ENCODE measurements at places on chromosomes 12 and 14.
A peak's percentile ranks its signal among the peaks of the same experiment; 100 is the strongest.

- no peak for DNase-seq
Observed at GRCh38 chr14:70096866-70097265, 91.9 kb downstream of the SLC8A3 start.

- DNase-seq: no peak
Observed at GRCh38 chr14:93075891-93076290, 39.8 kb downstream of the ITPK1 start.

- peak; percentile 96 for DNase-seq
Observed at GRCh38 chr12:6688999-6689882, at the start of gene ZNF384. Gene ZNF384, minus strand, starts transcription at chr12:6689375. Its CDS starts 9,855 bp downstream, at chr12:6679520.

DNA sequence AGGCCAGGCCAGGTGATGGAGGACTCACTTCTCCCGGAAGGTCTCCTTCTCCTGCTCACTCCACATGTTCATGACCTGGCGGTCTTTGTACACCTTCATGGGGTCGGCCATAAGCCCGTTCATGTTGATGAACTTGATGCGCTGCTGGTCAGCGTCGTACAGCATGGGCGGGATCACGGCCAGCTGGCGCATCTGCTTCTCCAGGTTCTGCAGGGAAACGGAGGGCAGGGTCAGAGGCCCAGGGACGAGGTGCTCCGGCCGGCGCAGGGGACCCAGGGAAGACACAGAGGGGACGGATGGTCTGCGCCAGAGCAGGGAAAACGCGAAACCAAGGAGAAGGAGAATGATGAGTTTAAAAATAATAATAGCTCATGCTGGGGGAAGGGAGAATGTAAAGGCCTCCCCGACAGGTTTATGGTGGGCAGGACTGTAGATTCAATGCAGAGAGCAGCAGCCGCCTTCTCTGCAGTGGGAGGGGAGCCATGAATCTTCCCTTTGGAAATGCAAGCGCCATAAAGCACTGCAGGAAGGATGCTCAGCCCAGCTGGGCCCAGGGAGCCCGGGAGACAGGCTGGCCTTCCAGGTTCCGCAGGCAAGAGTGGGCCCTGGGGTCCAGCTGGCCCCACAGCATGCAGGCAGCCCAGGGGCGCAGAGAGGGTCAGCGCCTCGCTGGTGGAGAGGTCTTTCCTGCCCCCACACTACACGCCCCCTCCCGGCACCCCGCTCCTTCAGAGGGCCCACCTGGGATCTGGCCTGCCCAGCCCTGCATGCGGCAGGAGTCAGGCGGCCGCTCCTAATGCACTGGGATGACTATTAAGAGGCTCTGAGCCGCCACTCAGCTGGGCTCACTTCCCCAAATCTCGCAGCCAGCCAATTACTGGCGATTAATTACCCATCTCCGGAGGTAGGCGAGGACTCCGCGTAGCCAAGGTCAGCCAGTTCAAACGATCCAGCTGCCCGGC is 132.0 kb downstream of the RFLNA start:
- no peak for DNase-seq

- DNase-seq: peak; percentile 17
Observed at GRCh38 chr14:51744372-51745130, 92.8 kb downstream of the FRMD6 start.

DNA sequence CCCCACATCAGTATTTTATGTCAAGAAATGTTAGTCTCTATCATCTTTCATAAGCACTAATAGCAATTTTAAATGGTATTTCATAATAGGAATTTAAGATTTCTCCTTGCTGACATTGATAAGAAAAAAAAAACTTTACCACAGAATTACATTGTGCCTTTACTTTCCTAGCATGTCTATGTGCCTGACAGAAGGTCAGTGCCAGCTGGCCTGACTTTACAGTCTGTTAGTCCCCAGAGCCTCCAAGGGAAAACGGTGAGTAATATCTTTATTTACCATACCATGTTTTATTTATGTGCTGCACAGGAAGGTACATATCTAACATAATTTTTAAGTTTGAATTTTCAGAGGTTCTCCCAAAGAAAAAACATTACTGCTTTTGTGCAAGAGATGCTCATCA is 152.0 kb upstream of the AEBP2 start:
- no peak for DNase-seq

- no peak for DNase-seq
Observed at GRCh38 chr12:52042706-52043385, 8.4 kb upstream of the NR4A1 start.

DNA sequence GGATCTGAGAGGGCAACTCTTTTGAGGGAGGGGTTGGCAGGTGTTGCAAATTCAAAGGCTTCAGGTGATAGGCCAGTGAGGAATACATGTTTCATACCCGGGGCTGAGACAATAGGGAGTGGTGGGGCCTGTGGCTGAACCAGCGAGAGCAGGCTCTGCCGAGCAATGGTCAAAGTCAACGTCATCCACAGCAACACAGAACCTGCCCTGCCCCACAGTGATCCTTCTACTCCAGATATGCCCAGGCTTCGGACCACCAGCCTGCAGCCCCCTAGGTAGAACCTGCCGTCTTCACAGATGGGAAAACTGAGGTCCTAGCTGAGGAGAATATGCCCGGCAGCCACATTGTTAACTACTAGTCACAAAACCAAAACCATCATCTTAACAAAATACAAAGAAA is 4.1 kb downstream of the SERPINA1 start:
- DNase-seq: no peak

GRCh38 chr12:50257236-50258166 is 25.8 kb downstream of the LIMA1 start:
- no peak for DNase-seq

DNA sequence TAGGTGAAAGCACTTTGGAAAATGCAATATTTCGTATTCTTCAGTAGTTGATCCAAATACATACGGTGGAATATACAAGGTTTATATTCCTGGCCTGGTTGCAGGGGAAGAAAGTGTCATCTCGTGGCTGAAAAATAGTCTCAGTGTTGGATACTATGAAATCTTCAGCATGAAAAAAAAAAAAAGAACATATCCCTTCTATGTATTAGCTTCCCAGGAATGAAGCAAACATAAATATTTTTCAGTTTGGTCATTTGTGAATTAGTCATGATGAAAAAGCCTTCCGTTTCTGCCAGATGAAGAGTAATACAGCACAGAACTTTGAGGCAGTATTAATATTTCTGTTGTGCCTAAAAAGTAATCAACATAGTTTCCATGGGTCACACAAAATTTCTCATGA is 36.7 kb downstream of the FLRT2 start:
- DNase-seq: no peak

- DNase-seq: no peak
Observed at GRCh38 chr12:96240656-96241055, 46.5 kb downstream of the ELK3 start.

DNA sequence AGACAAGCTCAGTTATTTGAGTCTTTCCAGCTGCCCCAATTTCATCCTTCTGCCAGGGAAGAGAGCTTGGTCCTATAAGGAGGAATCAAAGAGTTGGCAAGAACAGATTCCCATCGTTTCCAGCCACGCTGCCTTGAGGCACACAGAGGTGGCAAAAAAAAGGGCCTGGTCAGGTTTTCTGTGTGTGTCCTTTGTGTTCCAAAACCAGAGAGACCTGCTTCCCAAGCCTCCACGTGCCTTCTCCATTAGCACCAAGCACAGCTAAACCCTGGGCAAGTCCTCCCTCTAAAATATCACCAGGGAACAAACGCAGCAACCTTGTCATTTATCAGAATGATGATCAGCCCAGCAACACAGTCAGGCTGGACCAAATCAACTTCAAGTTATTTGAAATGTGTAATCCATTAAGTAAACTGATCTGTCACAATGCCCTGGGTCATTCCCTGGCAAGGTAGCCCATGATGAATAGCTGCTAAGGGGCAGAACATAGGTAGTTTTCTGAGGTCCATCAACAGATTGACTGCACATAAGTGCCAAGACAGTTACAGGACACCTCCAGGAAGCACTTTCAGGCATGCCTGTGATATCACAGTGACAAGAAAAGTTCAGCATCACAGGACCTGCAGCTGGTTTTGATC is 28.6 kb upstream of the C12orf42 start:
- no peak for DNase-seq

GRCh38 chr12:91890742-91891141 is 254.9 kb downstream of the BTG1 start:
- no peak for DNase-seq

DNA sequence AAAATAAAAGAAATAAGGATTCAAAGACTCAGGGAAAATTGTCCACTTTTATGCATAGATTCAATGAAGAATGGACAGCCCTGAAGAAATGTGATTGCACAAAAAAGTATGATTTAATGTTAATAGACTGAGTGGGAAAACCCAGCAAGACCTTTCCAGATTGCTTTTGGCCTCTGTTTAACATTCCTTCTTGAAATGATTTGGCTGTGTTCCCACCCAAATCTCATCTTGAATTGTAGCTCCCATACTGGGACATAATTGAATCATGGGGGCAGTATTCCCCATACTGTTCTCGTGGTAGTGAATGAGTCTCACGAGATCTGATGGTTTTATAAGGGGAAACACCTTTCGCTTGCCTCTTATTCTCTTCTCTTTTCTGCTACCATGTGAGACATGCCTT is 1316.9 kb upstream of the SEL1L start:
- no peak for DNase-seq

DNA sequence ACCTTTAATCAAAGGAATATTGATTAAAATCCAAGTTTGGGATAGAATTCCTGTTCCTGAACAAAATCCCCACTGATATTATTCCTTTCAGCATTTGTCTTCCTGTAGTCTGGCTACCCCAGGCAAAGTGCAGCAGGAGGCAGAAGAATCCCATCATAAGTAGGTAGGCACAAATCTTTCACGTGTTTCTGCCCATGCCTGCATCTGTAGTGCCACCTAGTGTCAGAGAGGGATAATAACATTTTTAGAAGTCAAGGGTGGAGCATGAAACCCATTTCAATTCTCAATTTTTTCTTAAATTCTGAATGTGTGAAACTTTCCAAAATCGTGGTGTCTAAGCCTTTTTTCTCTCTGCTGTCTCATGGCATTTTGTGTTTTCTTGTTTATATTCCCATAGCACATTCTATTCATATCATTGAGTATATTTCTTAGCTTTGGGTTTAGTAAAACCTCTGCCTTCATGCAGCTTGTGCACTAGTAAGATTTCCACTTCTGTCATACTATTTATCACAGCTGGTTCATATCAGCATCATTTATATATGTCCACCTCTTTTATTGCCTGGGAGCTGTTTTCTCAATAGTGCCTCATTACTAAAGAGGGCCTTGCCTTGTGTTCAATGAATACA is 47.8 kb upstream of the RERG start:
- DNase-seq: peak; percentile 21

GRCh38 chr12:96303653-96304052 is 96.6 kb downstream of the CDK17 start:
- no peak for DNase-seq

GRCh38 chr12:32039917-32040575 is 66.6 kb upstream of the BICD1 start:
- DNase-seq: no peak

DNA sequence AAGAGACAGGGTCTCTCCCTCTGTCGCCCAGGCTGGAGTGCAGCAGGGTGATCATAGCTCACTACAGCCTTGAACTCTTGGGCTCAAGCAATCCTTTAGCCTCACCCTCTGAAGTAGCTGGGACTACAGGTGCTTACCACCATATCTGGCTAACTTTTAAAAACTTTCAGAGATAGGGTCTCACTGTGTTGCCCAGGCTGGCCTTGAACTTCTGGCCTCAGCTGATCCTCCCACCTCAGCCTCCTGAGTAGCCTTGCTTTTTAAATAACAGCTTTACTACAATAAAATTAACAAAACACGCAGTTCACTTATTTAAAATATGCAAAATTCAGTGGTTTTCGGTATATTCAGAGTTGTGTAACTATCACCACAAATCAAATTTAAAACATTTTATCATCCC is 79.0 kb downstream of the RCOR1 start:
- DNase-seq: no peak

GRCh38 chr14:55705651-55706364 is 125.8 kb downstream of the KTN1 start:
- DNase-seq: no peak

GRCh38 chr12:124513297-124513867 is 54.0 kb downstream of the NCOR2 start:
- no peak for DNase-seq

- DNase-seq: no peak
Observed at GRCh38 chr14:52402812-52403526, 88.9 kb downstream of the PTGER2 start.

GRCh38 chr12:57086493-57087009 is 2.4 kb upstream of the NAB2 start:
- DNase-seq: peak; percentile 40

DNA sequence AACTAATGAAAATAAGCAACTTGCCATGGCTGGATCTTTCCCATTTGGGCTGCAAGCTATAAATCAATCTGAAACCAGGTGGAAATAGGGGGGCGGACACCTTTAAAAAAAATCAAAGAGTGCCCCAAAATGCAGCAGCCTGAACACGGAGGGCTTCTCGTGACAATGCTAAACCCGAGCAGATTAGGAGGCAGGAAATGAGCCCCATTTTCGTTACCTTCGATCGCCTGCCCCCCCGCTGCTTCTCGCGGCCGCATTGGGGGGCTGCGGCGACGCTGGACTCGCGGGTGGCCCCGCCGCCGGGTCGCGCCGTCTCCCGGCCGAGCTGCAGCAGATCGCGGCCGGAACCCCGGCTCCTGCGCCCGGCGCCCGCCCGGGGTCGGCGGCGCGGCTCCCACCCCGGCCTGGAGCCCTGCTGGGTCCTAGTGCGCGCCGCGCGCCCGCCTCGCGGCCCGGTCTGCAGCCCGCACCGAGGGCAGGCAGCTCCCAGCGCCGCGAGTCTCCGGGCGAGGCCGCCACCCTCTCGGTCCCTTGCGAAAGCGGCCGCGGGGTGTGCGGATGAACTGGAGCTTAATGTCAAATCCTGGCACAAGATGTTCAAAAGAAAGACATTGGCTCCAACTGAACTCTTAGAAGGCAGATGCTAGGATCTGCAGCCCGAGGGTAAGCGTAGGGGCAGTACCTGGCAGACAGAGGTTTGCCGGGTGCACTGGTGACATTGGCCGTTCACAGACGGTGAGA is 201.9 kb upstream of the FOXN3 start:
- DNase-seq: peak; percentile 75

- DNase-seq: no peak
Observed at GRCh38 chr12:32567296-32567674, 111.8 kb upstream of the DNM1L start.

DNA sequence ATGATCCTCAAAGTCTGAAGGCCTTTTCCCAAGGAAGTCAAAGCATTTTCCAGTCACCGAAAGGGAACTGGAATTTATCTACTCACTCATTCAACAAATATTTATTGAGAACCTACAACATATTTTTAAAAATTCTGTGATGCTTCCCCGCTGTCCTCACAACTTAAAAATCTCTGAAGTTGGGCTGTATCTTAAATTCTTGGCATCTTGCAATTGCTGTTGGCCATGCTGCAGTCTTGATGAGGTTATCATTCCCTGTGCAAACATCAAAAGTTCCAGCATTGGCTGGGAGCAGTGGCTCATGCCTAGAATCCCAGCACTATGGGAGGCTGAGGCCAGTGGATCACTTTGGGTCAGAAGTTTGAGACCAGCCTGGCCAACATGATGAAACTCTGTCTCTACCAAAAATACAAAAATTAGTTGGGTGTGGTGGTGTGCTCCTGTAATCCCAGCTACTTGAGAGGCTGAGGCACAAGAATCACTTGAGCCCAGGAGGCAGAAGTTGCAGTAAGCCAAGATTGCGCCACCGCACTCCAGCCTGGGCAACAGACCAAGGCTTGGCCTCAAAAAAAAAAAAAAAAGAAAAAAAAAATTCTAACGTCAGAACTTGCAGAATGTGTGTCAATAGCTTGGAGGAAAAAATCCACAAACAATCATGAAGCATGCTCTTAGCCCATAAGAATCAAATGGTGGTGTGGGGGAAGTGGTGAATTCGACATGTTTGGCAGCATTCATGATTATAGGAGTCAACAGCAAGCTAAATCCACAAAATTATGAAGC is 34.9 kb downstream of the CCDC177 start:
- DNase-seq: no peak

All from immature natural killer cell (primary cell).